HTR-8/SVneo (cell line): ENCODE measurements at places on chromosomes 5 and 9.

DNA sequence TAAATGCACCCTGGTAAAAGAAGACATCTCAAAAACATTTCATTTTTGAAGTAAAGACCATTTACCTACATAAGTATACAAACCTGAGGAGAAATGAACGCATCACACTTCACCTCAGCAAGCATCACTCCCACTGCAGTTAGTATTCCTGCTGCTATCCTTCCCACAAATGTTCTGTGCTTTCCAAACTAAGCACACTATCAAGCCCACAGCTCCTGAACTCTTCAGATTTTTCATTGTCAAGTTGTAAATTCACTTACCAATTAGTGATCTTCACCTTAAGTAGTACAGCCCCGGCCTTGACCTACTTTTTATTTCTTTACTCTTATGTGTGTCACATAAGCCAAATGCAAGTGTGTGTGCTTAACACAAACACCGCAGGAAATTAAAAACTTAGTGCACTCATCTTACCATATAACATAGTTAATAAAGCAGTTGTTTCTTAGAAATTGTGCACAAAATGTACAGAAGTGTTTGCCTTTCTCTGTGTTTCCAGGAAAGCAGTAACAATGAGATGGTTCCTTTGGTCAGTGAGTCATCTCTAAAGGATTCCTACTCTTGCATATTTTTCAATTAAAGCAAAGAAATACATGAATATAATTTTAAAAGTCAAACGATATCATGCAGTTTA is 169.4 kb downstream of the APBA1 start:
- no peak for DNase-seq

GRCh38 chr5:34574936-34575467 is 81.1 kb upstream of the RAI14 start:
- DNase-seq = no peak

- DNase-seq = no peak
Measured at GRCh38 chr9:6133346-6134063, 82.1 kb upstream of the IL33 start.

DNA sequence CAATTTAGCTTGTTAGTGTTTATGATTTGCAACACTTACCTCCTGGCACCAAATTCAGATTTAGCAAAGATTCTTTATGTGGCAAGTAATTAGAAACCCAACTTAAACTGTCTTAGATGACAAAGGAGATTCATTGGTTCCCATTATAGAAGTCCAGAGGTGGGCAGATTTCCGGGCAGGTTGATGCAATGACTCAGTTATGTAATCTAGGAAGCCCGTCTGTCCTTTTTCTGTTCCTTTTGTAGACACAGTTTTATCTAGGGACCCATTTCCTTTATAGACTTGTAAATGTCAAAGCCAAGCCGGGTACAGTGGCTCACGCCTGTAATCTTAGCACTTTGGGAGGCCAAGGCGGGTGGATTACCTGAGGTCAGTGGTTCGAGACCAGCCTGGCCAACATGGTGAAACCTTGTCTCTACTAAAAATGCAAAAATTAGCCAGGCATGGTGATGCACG is 20.3 kb upstream of the ANKRD33B start:
- no peak for DNase-seq

DNA sequence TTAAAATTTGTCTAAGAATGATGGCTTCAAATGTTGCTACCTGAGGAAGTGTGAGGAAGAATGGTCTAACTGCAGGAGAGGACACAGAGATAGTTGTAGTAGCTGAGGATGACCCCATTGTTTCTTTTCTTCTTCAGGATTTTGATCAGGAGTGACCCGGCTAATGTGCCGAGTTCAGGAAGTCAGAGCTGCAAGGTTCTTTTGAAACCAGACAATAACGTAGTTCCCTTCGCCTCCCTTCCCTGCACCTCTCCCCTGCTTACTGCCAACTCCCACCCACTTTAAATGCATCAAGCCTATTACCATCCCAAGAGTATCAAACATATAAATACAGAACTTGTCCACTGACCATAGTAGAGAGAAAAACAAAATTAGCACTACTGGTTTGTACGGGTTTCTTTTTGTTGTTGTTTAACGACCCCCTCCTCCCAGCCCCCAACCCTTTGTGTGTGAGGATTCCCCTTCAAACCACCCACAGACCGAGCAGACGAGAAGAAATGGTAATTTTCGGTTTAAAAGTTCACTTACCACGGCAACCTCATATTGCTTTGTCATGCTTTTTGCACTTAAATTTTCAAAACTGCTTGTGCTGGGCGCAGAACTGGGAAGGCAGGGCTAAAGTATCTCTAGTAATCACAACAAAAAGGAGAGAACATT is 23.5 kb upstream of the ELAVL2 start:
- DNase-seq = no peak

GRCh38 chr9:97704345-97704677 is 7.2 kb upstream of the XPA start:
- DNase-seq = no peak

- no peak for DNase-seq
Measured at GRCh38 chr9:9874270-9874669, 738.5 kb downstream of the PTPRD start.

- DNase-seq = no peak
Measured at GRCh38 chr9:15522130-15522755, 11.5 kb upstream of the PSIP1 start.
